NCI-H187 treated with DMSO at 0.1 percent for 48 hours (cell line): ENCODE measurements at places on chromosomes 1 and 21.

DNA sequence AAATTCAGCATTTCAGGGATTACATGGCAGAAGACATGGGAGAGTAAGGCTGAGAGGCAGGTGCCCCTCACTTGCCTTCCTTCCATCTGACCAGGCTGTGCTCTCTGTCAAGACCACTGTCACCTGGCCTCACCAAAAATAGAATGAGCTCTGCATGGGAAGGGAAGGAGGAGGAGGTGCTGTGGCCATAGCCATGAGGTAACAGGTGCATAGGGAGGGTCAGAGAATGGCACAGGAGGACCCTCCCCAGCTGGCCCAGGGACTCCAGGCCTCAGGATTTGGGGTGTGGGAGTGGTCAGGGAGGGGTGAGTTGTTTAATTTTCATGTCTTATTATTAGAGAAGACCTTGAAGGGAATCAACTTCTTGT lies 192.3 kb downstream of the FCRL5 start:
- peak; percentile 89 for DNase-seq

GRCh38 chr1:173666646-173667045 lies 3.0 kb downstream of the ANKRD45 start:
- DNase-seq = no peak

- no peak for DNase-seq
These were observed 246.6 kb upstream of the ADGRL2 start for GRCh38 chr1:81554108-81554507.

- no peak for DNase-seq
These were observed 315.4 kb downstream of the DSCAM start for GRCh38 chr21:40531431-40532110.

- DNase-seq = no peak
These were observed 11.1 kb upstream of the MEF2D start for GRCh38 chr1:156511644-156512043.

- no peak for DNase-seq
These were observed 161.8 kb downstream of the CLIC6 start for GRCh38 chr21:34830386-34831170.

DNA sequence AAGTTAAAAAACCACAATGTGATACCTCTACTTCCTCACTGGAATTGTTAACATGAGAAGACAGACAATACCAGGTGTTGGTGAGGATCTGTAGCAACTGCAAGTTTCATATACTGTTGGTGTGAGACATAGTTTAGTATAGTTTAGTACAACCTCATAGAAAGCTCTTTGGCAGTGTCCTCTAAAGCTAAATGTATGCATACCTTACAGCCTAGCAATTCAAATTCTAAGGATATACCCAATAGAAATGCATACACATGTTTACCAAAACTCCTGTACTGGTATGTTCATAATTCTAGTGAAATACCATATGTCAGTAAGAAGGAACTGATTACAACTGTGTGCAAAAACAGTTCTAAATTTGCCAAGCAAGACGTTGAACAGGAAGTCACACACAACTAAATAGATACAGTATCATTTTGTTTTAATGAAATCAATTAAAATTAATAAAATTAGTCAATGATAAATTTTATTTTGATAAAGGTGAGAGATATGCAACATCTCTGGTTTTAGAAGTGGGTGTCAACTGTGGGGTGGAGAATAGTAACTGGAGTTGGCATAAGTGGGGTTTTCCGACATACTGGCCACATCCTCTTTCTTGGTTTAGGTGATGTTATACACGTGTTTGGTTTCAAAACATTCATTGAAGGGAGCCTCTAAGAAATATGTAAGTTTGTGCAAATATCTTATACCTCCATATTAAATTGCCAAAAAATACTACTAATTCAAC lies 450.7 kb downstream of the PTPRC start:
- DNase-seq = no peak

- no peak for DNase-seq
These were observed 3.3 kb downstream of the CSRP1 start for GRCh38 chr1:201503397-201504176.

DNA sequence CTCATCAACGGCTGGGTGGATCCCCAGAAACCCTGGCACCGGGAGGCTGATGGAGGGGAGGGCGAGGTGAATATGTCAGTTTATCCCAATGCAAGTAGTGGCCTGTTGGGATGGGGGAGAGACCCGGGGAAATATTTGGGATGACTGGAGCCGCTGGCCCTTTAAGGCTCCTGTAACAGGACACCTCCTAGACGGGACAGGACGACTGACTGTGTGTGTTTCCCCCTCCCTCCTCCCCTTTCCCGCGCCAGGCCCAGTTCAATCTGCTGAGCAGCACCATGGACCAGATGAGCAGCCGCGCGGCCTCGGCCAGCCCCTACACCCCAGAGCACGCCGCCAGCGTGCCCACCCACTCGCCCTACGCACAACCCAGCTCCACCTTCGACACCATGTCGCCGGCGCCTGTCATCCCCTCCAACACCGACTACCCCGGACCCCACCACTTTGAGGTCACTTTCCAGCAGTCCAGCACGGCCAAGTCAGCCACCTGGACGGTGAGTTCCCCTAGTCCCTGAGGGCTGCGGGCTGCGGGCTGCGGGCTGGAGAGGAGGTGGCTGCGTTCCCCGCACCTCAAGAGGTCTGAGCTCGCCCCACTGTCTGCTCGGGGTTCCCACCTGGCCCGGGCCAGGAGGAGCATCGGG lies 44.8 kb upstream of the CCDC27 start:
- DNase-seq = no peak

- no peak for DNase-seq
These were observed 229.2 kb downstream of the RHOU start for GRCh38 chr1:228964178-228965089.

- no peak for DNase-seq
These were observed 39.3 kb upstream of the LRRC7 start for GRCh38 chr1:69528376-69528775.

DNA sequence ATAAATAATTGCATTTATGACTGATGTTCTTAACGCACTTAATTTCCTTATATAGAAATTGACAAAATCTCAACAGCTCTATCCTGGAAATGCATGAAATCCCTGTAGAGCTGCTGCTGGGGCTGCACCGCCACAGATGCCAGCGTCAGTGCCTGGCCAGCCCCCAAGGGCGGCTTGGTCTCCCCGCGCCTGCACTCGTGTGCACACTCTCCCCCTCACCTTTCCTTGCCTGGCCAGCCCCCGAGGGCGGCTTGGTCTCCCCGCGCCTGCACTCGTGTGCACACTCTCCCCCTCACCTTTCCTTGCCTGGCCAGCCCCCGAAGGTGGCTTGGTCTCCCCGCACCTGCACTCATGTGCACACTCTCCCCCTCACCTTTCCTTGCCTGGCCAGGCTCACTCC lies 11.3 kb downstream of the TPRG1L start:
- no peak for DNase-seq

GRCh38 chr1:3194760-3195479 lies 125.9 kb downstream of the PRDM16 start:
- DNase-seq = no peak

DNA sequence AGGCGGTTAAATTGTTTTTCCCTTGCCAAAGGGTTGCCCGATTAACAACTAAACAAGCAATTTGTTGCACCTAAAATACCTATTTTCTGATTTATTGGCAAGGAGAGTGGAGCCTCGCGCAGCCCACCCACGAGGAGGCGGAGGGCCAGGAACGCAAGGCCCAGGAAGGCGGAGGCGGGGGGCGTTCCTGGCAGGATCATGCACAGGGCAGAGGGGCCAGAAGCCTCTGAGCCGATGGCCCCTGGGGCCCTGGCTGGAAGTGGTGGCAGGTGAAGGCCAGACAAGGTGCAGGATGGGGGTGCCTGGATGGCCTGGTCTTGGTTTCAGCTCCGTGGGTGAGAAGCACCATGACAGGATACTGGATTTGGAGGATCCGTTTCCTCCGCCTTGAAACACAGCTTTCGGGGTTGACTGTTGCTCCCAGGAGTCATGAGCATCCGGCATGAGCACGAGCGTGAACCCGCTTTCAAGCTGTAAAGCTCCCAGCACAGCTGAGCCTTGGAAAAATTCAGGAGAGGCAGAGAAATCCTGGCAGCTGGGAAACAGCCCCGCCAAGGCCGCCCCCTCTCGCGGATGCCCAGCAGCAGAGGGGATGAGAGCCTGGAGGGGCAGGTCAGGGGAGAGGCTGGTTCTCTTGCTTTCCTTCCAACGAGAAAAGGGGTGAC lies 35.0 kb downstream of the AJAP1 start:
- DNase-seq = no peak
